ENCODE measurements at places on chromosomes 2 and 18. TPM values are rescaled to one million over a fixed set of nuclear protein-coding genes. Genes with fewer than 3 reads are reported as not detected.

Gene AKAIN1
- not detected for total RNA-seq

GRCh38 chr2:150174056-150174805 is 313.2 kb downstream of the RND3 start:
- no peak for DNase-seq

- no peak for DNase-seq
These were observed 37.1 kb downstream of the ACSL3 start for GRCh38 chr2:222897898-222898297.

GRCh38 chr2:38203446-38203810 is 127.5 kb upstream of the CYP1B1 start:
- no peak for DNase-seq

- DNase-seq, result no peak
These were observed 148.7 kb downstream of the CABLES1 start for GRCh38 chr18:23283916-23284430.

DNA sequence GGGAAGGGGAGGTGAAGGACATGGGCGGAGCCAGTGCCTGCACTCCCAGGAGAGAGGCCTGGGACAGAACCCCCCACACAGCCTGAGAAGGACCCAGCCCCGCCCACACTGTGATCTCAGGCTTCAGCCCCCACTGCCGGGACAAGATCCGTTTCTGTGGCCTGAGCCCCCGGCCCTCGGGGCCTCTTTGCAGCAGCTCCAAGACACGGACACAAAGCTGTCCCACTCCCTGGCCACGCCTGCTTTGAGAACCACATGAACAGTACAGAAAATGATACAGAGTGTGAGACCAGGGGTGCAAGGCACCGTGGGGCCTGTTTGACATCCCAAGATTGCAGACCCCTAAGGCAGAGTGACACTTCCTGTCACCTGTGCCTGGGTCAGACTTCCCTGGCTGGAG is 74.5 kb downstream of the TWIST2 start:
- DNase-seq, result no peak

Gene ARHGAP25
- 12.8 TPM for total RNA-seq

GRCh38 chr2:53646788-53647187 is 120.8 kb upstream of the CHAC2 start:
- no peak for DNase-seq

Gene CXCR1
- total RNA-seq, result 0.78 TPM

Gene SOX11
- 0.11 TPM for total RNA-seq

Gene L3MBTL4
- total RNA-seq, result 10.5 TPM

DNA sequence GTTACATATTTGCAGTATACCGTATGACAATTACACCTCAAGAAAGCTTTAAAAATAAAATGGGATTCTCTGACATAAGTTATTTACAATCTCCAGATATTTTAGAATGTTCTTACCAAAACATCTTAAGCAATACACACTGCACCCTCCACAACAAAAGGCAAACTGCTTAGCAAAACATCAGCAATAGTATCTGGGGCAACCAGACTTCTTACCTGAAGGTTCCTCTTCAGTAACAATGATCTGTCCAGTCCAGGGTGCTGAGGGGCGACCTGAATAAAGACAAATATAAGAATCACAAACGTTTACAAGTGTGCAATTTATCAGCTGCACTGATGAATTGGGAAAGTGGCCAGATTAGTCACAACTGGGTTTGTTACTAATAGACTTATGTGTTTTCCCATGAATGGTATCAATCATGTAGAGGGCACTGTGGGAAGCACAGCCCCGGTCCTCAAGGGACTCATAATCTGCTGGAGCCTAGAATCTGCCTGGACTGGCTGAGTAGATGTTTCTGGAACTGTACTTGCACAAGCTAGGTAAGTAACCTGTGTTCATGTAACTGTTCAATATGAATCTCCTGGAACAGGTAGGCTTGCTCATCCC is 70.7 kb downstream of the MYOM1 start:
- no peak for DNase-seq

Gene EPAS1
- 257 TPM for total RNA-seq

Gene IL1F10
- total RNA-seq, result not detected

Gene GPR35
- 0.86 TPM for total RNA-seq

Gene GALR1
- 0.04 TPM for total RNA-seq

GRCh38 chr2:215973954-215974699 is 39.2 kb downstream of the MREG start:
- DNase-seq, result no peak

DNA sequence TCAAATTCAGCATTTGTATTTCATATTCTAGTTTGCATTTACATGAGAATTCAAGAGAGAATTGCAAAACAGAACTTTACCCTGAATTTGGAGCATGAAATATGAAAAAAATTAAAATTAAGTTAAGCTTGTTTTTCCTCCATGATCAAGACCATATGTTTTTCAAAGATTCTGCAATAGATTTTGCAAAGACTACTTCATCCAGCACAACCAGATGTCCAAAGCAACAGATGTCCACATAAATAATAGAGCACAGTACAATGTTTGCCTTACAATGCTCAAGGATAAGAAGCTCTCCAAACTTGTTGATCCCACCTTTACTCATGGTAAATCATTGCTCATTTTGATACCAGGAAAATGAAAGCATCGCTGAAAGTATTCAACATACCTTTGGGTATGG is 25.6 kb downstream of the FAP start:
- DNase-seq, result no peak

DNA sequence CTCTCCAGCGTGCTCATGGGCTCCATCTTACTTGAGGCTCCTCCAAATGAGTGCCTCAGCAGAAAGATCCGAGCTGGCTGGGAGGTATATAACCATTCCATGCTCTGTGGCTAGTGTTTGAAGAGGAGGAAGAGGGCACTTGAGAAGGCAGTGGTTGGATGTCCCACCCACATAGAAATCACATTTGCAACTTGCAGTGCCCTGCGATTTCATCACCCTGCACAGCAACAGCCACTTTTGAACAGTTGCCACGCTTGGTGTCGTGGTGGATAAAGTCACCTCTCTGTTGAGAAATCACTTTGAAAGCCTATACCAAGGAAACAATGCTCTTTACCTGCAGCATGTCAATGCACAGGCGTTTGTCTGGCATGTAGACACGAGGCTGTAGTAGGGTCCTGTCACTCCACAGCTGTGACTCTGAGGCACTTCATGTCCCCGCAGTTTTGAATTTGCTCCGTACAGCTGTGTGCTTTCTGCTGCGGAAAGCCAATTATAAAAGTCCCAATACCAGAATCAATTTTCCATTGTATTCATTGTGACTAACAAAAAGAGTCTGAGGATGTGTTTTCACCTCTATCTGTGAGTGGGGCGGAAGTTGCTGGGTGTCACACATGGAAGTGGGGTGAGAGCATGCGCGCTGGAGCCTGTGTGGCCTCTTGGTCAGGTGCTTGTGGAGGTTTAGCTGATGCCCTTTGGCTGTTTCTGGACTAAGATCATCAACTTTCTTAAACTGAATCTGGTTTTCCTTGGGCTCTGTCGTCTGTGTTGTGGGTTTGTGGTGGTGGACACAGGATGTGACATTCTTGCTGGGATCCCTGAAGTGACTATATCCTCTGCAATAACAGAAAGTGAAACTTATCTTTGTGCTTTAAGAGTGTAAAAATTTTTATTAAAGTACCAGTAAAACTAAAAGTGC is 2.8 kb downstream of the CNDP2 start:
- no peak for DNase-seq

DNA sequence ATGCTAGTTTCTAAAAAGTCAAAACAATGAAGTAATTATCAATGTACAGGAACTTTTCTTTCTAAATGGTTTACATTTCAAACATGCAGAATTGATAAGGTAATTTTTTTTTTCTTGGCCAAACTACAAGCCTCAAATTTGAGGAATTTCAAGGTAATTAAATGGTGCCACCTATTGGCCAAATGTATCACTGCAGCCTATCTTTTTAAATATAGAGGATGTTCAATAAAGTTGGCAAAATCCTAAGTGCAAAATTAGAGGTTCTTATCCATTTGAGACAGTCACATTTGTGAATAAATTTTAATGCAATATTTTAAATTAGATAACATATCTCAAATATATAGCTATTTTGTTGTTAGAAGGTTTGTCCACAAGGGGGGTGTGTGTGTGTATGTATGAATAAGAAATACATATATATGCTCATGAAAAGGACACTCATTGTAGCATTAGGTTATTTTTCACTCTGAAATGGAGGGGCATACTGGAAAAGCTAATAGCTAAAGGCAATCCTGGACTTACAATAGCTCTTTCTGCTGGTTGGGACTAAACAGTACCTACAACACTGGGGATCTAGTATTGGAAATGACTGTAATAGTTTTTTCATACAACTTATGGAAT is 26.2 kb downstream of the MMADHC start:
- DNase-seq, result no peak

Measured in right atrium auricular region (tissue), 2 donors.